ENCODE measurements at places on chromosomes 12 and 14. TPM values are rescaled to one million over a fixed set of nuclear protein-coding genes. Genes with fewer than 3 reads are reported as not detected.

DNA sequence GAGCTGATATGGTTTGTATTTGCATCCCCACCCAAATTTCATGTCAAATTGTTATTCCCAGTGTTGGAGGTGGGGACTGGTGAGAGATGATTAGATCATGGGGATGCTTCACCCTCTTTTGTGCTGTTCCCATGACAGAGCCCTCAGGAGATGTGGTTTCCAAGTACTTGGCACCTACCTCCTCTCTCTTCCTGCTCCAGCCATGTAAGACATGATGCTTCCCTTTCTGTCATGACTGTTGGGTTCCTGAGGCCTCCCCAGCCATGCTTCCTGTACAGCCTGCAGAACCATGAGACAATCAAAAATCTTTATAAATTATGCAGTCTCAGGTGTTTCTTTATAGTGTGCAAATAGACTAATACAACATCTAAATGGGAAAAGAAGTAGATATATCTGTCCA, 754.5 kb downstream of the TMEM121 start:
- no peak overlapping the region for H3K4me3 ChIP-seq
- H3K4me1 ChIP-seq: no peaks in the 10 kb centered on the region
- no peak for DNase-seq
- no peaks in the 10 kb centered on the region for H3K27me3 ChIP-seq

DNA sequence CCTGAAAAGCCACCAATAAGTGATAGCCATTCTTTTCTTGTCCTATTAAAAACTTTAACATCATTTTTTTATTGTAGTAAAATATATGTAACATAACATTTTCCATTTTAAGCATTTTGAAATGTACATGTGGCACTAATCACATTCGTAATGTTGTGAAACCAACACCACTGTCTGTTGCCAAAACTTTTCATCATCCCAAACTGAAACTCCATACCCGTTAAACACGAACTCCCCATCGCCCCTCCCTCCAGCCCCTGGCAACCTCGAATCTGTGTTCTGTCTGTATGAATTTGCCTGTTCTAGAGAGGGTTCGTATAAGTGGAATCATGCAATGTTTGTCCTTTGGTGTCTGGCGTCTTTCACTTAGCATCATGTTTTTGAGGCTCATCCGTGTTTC, 75.9 kb downstream of the CCDC92 start:
- peaks cover 19% of the 10 kb centered on the region for H3K27me3 ChIP-seq
- no peak for DNase-seq
- no peaks in the 10 kb centered on the region for H3K36me3 ChIP-seq
- H3K27ac ChIP-seq: no peak overlapping the region

- H3K36me3 ChIP-seq: no peaks in the 10 kb centered on the region
- no peak overlapping the region for H3K27ac ChIP-seq
- H3K27me3 ChIP-seq: no peaks in the 10 kb centered on the region
- H3K4me3 ChIP-seq: no peak overlapping the region
Observed at GRCh38 chr14:32252030-32252670, 49.1 kb upstream of the RNU6-8 start.

DNA sequence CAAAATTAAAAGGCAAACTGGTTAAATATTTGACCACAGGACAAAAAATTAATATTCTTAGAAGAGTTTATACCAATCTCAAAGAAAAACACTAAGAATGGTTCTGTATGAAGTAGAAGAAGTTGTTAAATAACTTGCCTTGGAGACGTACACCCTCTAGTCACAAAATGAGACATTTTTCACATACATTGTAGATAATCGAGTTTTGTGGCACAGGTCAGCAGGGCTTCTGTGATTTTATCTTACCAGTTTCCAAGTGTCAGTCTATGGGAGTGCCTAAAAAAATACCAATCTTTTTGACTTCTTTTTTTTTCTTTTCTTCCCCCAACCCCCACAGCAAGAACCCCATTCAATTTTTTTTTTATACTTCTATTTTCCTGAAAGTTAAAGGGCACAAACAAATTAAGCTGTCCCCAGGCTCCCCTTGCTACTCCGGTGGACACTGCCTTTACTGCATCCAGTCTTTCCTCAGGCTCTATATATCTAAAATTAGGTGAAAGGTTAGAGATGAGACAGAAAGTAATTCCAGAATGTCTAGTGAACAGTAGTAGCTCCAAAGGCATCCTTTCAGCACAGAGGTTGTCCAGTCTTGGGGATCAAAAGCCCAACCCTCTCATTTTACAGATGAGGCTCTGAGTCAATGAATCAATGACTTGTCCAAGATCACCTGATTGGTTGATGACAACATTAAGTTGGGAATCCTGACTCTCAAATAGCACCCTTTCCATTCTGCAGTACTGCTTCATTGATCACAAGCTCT, 6.2 kb downstream of the LIMA1 start:
- no peak for DNase-seq
- no peak overlapping the region for H3K4me3 ChIP-seq
- no peaks in the 10 kb centered on the region for H3K27me3 ChIP-seq
- H3K36me3 ChIP-seq: peaks cover 3% of the 10 kb centered on the region

DNA sequence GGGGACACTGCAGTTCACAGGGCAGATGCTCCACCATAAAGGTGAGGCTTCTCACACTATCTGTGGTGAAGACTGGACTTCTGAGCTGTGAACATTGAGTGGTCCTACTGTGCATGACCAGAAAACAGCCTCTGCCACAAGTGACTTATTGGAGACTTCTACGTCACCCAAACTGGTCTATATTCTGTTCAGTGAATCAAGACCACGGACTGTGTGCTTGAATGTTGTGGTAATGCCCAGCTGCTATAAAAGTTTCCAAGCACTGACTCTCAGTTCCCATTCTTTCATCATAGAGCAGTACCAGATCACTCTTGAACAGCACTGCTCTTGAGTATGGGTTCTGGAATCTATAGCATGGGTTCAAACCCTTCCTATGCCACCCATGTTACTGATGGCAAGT, 4.8 kb upstream of the PLEK2 start:
- no peak overlapping the region for H3K4me3 ChIP-seq
- DNase-seq: no peak
- H3K27ac ChIP-seq: no peak overlapping the region
- peaks cover 2% of the 10 kb centered on the region for H3K4me1 ChIP-seq
- H3K36me3 ChIP-seq: no peaks in the 10 kb centered on the region

DNA sequence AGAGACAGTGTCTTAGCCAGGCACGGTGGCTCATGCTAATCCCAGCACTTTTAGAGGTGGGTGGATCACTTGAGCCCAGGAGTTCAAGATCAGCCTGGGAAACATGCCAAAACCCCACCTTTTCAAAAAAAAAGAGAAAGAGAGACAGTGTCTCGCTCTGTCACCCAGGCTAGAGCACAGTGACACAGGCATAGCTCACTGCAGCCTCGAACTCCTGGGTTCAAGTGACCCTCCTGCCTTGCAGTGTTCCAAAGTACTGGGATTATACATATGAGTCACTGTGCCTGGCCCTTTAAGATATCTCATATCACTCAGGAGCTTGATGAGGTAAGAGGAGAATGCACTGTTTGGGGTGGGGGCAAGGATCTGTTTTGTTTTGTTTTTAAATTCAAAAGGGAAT, 48.1 kb upstream of the LTBP2 start:
- H3K36me3 ChIP-seq: peaks cover 15% of the 10 kb centered on the region
- H3K4me1 ChIP-seq: no peaks in the 10 kb centered on the region
- DNase-seq: no peak
- no peak overlapping the region for H3K27ac ChIP-seq

DNA sequence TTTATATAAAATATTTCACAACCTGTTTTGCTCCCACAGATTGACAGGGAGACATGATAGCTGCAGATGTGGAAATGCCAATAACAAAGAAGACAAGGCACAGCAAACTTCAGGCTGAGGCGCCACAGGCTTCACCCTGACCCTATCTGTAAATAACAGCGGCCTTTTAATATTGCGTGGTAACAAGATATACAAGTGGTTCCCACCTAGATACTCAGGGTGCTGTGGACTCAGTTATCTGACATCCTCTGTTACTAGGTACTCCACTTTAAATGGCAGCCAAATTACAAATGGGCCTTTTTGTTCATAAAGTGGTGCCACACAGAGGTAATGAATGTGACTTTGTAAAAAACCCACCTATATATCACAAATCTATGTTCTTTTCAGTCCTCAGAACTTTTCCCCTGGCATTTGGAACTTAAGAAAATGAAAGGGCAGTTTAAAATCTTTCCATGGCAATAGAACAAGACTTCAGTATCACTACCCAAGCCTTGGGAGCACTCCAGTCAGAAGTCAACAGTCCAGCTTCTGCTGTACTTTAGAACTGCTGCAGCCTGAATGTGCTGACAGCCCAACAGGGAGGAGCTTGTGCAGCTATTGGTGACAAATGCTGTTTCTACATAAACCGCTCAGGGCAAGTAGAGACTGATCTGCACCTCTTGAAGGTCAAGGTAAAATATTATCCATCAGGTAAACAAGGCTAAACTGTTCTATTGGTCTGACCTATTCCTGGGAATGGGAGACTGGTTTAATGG, 86.2 kb upstream of the DCD start:
- H3K36me3 ChIP-seq: no peaks in the 10 kb centered on the region
- peaks cover 6% of the 10 kb centered on the region for H3K4me1 ChIP-seq
- no peak for DNase-seq

DNA sequence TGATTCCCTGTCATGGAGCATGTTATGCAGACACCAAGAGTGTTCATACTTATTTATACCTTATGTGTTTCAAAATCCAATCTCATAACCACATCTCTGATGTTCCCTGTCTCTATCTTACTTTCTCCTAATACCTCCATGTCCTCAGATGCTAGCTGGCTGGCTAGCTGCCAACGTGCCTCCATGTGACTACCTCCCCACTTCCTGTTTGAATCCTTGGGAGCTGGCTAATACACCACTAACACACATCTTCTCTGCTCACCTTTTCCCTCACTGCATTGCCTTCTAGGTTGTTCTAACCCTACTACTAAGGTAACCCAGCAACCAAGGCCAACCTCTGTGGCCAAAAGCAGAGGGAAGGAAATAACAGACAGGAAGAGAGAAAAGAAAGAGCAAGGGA, 27.3 kb downstream of the TTC5 start:
- no peak overlapping the region for H3K27ac ChIP-seq
- H3K36me3 ChIP-seq: peaks cover 72% of the 10 kb centered on the region
- no peak for DNase-seq
- H3K4me3 ChIP-seq: no peak overlapping the region

GRCh38 chr14:54653712-54654469, 87.0 kb downstream of the SAMD4A start:
- H3K4me1 ChIP-seq: peaks cover 13% of the 10 kb centered on the region
- H3K27ac ChIP-seq: peak overlapping the region; percentile 15
- H3K27me3 ChIP-seq: peaks cover 5% of the 10 kb centered on the region
- H3K36me3 ChIP-seq: no peaks in the 10 kb centered on the region
- H3K4me3 ChIP-seq: no peak overlapping the region

GRCh38 chr12:38586789-38587188, 270.2 kb downstream of the ALG10B start:
- H3K36me3 ChIP-seq: no peaks in the 10 kb centered on the region
- no peaks in the 10 kb centered on the region for H3K27me3 ChIP-seq
- H3K4me1 ChIP-seq: peaks cover 2% of the 10 kb centered on the region
- no peak overlapping the region for H3K27ac ChIP-seq
- DNase-seq: no peak

GRCh38 chr12:6374786-6375160, 590 bp downstream of the SCNN1A start:
- DNase-seq: no peak
- H3K36me3 ChIP-seq: no peaks in the 10 kb centered on the region
- H3K4me3 ChIP-seq: peak overlapping the region; percentile 57
- peaks cover 18% of the 10 kb centered on the region for H3K27me3 ChIP-seq

GRCh38 chr12:5524116-5524768, 92.3 kb downstream of the NTF3 start:
- peaks cover 24% of the 10 kb centered on the region for H3K27me3 ChIP-seq
- H3K27ac ChIP-seq: no peak overlapping the region
- no peak for DNase-seq
- no peaks in the 10 kb centered on the region for H3K36me3 ChIP-seq
- no peaks in the 10 kb centered on the region for H3K4me1 ChIP-seq

DNA sequence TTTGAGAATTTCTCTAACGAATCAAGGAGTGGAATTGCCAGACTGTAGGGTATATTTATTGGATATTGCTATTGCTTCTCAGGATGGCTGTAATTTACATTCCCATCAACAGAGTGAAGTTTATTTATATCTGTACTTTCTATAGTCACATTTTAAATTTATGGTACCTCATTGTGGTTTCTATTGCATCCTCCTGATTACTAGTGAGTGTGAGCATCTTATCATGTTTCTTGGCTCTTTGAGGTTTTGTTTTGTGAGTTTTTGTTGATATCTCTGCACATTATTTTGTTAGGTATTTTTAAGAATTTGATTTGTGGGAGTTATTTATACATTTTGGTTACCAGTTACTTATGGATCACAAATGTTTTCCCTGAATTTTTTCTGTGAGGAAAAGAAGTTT, 13.9 kb downstream of the DNM1L start:
- no peak overlapping the region for H3K27ac ChIP-seq
- H3K36me3 ChIP-seq: peaks cover 43% of the 10 kb centered on the region
- peaks cover 5% of the 10 kb centered on the region for H3K4me1 ChIP-seq
- no peaks in the 10 kb centered on the region for H3K27me3 ChIP-seq
- DNase-seq: no peak

DNA sequence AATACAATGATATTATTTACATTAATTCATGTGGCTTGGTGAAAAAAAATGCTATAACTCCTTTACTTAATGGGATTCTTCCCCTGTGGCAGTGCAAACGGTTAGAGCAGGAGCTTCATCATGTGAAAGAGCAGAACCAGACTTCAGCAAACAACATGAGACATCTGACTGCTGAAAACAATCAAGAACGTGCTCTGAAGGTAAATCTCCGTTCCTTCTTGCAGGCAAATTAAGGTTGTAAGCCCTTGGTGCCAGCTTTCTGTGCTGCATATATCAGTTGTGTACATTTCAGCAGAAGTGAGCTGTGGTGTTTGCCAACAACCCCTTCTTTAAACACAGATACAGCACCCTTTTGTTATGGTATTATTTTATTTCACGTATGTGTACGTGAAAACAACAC, 171.7 kb downstream of the MIPOL1 start:
- no peak for DNase-seq
- H3K27ac ChIP-seq: peak overlapping the region; percentile 65
- peaks cover 3% of the 10 kb centered on the region for H3K4me1 ChIP-seq
- H3K4me3 ChIP-seq: no peak overlapping the region

ACRBP gene
- total RNA-seq: 5.0 TPM

OR6C70 gene
- total RNA-seq: not detected

USP44 gene
- total RNA-seq: 13.3 TPM

PRPH gene
- 0.62 TPM for total RNA-seq

CLEC4D gene
- not detected for total RNA-seq

All from progenitor cell of endocrine pancreas (in vitro differentiated cells).